Vein endothelial cell (primary cell): ENCODE measurements at places on chromosomes 5 and 9. TPM values are rescaled to one million over a fixed set of nuclear protein-coding genes. Genes with fewer than 3 reads are reported as not detected.

Gene SH3GL2
- under 0.01 and 0.29 TPM in 2 replicates for total RNA-seq

Gene FGF1
- total RNA-seq = under 0.01 and 0.98 TPM in 2 replicates

Gene TAF9
- total RNA-seq = 75.1 and 88.0 TPM in 2 replicates

Gene CNTNAP3B
- total RNA-seq = 163 and 228 TPM in 2 replicates

Gene CDK9
- total RNA-seq = 110 and 120 TPM in 2 replicates

Gene PPP3R2
- total RNA-seq = not detected in 2 replicates

Gene FAM153A
- total RNA-seq = not detected in 2 replicates

Gene GPR151
- not detected in 2 replicates for total RNA-seq

Gene TMEM245
- total RNA-seq = 83.0 and 87.6 TPM in 2 replicates

Gene ENC1
- 119 and 249 TPM in 2 replicates for total RNA-seq

Gene CDH9
- not detected in 2 replicates for total RNA-seq

Gene ATP10B
- total RNA-seq = not detected in 2 replicates

Gene NPR2
- total RNA-seq = 5.6 and 5.8 TPM in 2 replicates
